ENCODE measurements at places on chromosomes 13 and 19.
A peak's percentile ranks its signal among the peaks of the same experiment; 100 is the strongest.

DNA sequence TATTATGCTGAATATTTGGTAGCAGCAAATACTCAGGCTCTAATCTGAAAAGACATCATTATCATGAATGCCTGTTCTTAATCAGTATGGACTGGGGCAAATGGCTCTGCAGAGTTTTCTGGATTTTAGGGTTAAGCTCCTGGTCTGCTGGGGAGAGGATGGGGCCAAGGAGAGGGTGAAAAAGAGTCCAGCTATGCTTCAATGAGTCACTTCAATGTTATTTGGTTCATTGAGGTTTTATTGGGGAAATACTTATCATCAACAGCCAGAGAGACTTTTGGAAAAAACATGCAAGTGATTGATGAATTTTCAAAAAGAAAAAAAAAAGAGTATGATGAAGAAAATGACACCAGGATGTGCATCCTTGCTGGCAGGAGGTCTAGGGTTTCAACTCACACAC is 278.3 kb downstream of the UQCRFS1 start:
- no peak for DNase-seq

DNA sequence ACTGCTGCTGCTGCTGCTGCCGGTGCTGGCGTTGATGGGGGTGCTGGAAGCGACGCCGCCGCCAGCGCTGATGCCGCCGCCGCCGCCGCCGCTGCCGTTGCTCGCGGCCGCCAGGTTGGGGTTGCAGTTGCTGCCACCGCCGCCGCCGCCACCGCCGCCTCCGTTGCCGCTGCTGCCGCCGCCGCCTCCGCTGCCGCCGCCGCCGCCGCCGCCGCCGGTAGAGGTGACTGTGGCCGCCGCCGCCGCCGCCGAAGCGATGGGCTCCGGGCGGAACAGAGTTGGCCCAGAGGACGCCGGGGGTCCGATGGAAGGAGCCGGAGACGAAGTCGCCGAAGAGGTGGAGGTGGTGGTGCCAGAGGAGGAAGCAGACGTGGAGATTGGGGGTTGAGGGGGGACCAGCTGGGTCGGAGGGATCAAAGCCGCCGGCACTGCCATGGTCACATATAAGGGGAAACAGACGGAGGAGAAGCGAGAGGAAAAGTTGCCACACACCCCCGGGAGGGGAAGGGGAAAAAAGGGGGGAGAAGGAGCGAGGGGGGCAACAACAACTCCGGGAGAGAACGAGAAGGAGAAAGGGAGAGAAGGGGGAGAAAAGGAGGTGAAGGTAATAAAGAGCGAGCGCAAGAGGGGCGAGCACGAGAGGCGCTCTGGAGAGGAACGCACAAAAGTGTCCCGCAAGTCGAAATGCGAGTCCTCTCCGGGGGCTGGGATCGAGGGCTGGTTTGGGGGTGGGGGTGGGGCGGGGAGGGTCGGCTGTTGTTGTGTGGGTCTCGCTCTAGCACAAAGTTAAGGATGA is 471 bp downstream of the DACH1 start:
- peak; percentile 82 for DNase-seq

- no peak for DNase-seq
Measured at GRCh38 chr13:56906909-56907308, 233.8 kb upstream of the PRR20A start.

DNA sequence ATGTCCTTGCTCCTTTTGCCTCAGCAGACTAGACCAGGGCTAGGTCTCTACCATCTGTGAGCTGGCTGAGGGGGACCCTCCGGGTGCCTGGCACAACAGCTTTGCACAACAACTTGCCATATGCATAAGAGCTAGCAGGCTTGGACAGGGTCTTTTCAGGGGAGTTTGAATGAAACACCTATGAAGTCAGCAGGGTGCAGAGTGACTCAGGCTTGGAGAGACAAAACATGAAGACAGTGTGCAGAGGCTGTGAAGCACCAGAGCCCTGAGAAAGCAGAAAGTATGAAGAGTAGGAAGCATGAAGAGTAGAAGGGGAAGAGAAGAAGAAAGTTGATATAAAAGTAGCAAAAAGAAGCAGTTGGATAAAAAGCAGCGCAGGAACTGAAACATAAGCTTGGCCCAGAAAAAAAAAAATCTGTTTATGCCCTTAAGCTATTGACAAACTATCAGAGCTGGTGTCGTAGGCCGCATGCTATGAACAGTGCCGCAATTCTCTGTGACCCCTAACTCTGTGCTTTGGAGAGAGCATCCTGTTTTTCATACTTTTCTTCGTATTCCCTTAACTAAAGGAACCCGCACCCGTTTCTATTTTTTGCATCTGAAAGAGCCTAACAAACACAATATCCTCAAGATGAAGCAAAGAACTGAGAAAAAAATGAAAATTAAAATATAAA is 52.7 kb upstream of the FAM216B start:
- DNase-seq, result no peak

DNA sequence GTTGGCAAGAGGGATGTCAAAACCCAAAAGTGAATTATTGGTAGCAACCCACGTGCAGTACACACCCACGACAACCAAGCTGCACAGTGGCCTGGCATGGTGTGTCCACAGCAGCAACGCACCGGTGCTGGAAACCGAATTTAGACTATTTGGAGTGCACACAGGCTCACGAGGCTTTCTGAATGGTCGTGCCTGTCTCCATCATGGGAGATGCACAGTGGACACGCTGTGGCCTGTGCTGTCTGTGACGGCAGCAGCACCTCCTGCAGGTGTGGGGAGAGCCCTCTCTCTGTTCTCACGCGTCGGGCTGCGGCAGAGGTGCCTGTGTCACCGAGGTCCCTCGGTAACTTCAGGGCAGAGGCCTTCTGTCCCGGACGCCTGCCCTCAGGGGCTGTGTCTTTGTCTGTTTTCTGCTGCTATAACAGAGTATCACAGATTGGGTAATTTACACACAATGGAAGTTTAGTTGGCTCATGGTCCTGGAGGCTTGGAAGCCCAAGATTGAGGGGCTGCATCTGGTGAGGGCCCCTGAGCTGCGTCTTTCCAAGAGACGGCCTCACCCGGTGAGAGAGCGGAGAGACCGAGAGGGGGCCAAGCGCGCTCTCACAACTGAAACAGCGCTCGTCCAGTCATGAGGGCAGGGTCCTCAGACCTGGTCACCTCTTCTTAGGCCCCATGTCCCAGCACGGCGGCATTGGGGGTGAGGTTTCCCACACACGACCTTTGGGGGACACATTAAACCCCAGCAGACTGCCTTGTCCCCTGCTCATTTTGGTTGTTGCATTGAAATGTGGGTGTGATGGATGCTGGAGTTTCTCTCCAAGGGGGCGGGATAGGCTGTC is 9.1 kb upstream of the MCF2L start:
- DNase-seq, result no peak

DNA sequence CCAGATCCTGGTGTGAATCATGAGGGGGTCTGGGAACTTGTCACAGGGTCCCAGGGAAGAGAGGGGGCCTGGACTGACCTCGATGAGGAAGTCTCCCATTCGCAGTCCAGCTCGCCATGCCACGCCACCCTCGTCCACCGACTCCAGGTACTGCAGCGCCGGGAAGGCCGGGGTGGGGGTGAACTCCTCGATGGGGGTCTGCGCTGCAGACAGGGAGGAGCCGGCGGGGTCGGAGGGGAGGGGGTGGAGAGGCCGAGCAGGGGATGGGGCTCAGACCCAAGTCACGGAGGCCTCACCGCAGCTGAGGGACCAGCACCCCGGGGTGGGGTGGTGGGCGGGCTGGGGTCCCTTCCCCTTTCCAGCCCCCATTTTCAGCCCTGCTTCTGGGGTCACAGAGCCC is 30.8 kb downstream of the SHANK1 start:
- DNase-seq, result no peak

All from NCI-H1417 (cell line).